ENCODE measurements at places on chromosomes 1 and 21.
A peak's percentile ranks its signal among the peaks of the same experiment; 100 is the strongest.

GRCh38 chr1:233229288-233229687 is 66.2 kb downstream of the PCNX2 start:
- DNase-seq: no peak

GRCh38 chr1:117967477-117967876 is 37.9 kb downstream of the WDR3 start:
- no peak for DNase-seq

GRCh38 chr1:217097819-217098218 is 374.6 kb upstream of the ESRRG start:
- no peak for DNase-seq

DNA sequence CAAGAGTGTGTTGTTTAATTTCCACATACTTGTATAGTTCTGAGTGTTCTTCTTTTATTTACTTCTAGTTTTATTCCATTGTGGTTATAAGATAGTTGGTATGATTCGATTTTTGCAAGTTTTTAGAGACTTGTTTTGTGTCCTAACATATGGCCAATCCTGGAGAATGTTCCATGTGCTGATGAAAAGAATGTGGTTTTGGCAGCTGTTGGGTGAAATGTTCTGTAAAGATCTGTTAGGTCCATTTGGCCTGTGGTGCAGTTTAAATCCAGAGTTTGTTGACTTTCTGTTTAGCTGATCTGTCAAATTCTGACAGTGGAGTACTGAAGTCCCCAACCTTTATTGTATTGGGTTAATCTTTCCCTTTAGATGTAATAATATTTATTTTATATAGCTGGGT is 19.5 kb upstream of the TIPRL start:
- no peak for DNase-seq

GRCh38 chr1:16042096-16042495 is 1.5 kb upstream of the CLCNKB start:
- no peak for DNase-seq

GRCh38 chr1:231855361-231855760 is 228.8 kb downstream of the DISC1 start:
- no peak for DNase-seq

- DNase-seq: no peak
These were observed 13.8 kb upstream of the MYOC start for GRCh38 chr1:171666114-171666769.

GRCh38 chr1:152630596-152630995 is 7.7 kb upstream of the LCE3A start:
- no peak for DNase-seq

GRCh38 chr1:113975211-113975895 is 3.9 kb upstream of the OLFML3 start:
- DNase-seq: no peak

DNA sequence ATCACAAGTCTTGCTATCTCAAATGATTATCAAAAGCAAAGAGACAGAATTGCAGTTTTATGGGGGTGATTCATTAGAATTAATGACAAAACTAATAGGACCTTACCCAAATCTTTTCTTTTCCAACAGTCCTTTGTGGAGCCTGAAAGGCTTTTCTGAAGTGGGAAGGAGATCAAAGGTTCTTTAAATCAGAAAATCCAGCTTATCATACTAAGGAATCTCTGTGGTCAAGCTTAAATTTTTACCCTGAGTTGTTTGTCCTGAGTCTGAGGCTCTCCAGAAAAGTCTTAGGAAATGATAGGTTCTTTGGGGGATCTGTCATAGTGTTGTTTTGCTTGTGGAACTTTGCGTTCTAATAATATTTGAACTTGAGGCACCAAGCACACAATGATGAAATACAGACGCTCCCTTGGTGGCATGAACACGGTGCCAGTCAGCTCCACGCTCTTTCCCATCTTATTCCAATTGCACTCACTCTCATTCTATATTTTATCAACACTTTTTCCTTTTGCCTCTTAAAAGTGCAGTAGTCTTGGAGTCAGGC is 38.0 kb upstream of the COL24A1 start:
- no peak for DNase-seq

DNA sequence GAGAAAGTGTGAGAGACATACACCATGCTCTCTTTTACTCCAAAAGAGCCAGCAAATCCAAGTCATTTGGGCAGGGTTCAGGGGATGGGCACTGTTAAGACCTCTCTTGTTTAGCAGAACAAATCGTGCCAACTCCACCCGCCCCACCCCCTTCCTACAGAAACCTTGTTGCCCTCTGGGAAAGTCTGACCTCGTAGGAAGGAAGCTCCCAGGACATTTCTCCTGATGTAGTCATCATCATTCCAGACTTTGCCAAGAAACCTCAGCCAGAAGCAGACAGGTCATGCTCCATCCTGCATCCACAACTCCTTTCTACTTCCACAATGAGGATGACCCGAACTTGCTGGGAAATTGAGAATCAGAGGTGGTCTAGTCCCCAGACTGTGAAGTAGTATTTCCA is 57.7 kb downstream of the UBE2T start:
- DNase-seq: no peak

DNA sequence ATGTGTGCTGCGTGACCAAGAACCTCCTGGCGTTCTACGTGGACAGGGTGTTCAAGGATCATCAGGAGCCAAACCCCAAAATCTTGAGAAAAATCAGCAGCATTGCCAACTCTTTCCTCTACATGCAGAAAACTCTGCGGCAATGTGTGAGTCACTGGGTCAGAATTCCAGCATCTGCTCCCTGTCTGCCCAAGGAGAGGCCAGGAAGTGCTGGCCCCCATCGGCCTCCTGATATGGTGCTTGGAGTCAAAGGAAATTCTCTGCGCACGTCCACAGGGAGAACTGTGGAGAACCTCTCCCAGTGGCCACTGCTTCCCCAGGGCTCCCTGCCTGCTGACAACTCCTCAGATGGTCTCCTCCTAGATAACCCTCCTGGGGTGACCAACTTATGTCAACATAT is 25.6 kb upstream of the IL20 start:
- DNase-seq: no peak

GRCh38 chr1:203199816-203200571 is 13.5 kb upstream of the CHI3L1 start:
- DNase-seq: peak; percentile 57
